ENCODE measurements at places on chromosomes 13 and 19. TPM values are rescaled to one million over a fixed set of nuclear protein-coding genes. Genes with fewer than 3 reads are reported as not detected.

Gene LGALS4
- total RNA-seq = 3.9 TPM

Gene TEX29
- total RNA-seq = not detected

Gene AKT2
- total RNA-seq = 2,376 TPM

Gene SAMD1
- 82.0 TPM for total RNA-seq

Gene CEACAM16
- not detected for total RNA-seq

Gene ZNF837
- total RNA-seq = 1.6 TPM

Gene LRRC4B
- 0.57 TPM for total RNA-seq

Gene DEDD2
- total RNA-seq = 13.2 TPM

GRCh38 chr13:33496336-33496735 is 210.8 kb upstream of the STARD13 start:
- H3K27ac ChIP-seq = no peak overlapping the region
- no peaks in the 10 kb centered on the region for H3K4me1 ChIP-seq
- H3K27me3 ChIP-seq = no peaks in the 10 kb centered on the region
- DNase-seq = no peak

DNA sequence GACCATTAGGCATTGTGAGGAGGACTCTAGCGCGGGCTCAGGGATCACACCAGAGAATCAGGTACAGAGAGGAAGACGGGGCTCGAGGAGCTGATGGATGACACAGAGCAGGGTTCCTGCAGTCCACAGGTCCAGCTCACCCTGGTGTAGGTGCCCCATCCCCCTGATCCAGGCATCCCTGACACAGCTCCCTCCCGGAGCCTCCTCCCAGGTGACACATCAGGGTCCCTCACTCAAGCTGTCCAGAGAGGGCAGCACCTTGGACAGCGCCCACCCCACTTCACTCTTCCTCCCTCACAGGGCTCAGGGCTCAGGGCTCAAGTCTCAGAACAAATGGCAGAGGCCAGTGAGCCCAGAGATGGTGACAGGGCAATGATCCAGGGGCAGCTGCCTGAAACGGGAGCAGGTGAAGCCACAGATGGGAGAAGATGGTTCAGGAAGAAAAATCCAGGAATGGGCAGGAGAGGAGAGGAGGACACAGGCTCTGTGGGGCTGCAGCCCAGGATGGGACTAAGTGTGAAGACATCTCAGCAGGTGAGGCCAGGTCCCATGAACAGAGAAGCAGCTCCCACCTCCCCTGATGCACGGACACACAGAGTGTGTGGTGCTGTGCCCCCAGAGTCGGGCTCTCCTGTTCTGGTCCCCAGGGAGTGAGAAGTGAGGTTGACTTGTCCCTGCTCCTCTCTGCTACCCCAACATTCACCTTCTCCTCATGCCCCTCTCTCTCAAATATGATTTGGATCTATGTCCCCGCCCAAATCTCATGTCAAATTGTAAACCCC is 2.8 kb upstream of the CEACAM5 start:
- no peak overlapping the region for H3K4me3 ChIP-seq
- no peaks in the 10 kb centered on the region for H3K27me3 ChIP-seq
- no peak overlapping the region for H3K27ac ChIP-seq

- no peaks in the 10 kb centered on the region for H3K36me3 ChIP-seq
- H3K27me3 ChIP-seq = no peaks in the 10 kb centered on the region
- no peak for DNase-seq
Observed at GRCh38 chr13:110396913-110397381, 89.9 kb downstream of the COL4A2 start.

- H3K27me3 ChIP-seq = no peaks in the 10 kb centered on the region
- DNase-seq = no peak
- no peaks in the 10 kb centered on the region for H3K4me1 ChIP-seq
- H3K27ac ChIP-seq = no peak overlapping the region
Observed at GRCh38 chr19:19274716-19275565, 1.8 kb upstream of the TM6SF2 start.

GRCh38 chr19:55986487-55986886 is at the start of gene NLRP5:
NLRP5 (plus strand) TSS chr19:55986775.
- no peak for DNase-seq
- H3K36me3 ChIP-seq = no peaks in the 10 kb centered on the region
- H3K4me1 ChIP-seq = no peaks in the 10 kb centered on the region
- peaks cover 10% of the 10 kb centered on the region for H3K27me3 ChIP-seq

GRCh38 chr13:26716984-26717383 is 43.6 kb downstream of the GPR12 start:
- no peak for DNase-seq
- no peaks in the 10 kb centered on the region for H3K4me1 ChIP-seq
- H3K4me3 ChIP-seq = no peak overlapping the region
- H3K36me3 ChIP-seq = no peaks in the 10 kb centered on the region
- H3K27ac ChIP-seq = no peak overlapping the region

- no peak for DNase-seq
- H3K27me3 ChIP-seq = no peaks in the 10 kb centered on the region
- H3K36me3 ChIP-seq = no peaks in the 10 kb centered on the region
- H3K4me3 ChIP-seq = no peak overlapping the region
- peaks cover under 1% of the 10 kb centered on the region for H3K4me1 ChIP-seq
Observed at GRCh38 chr19:16441661-16442162, 30.1 kb downstream of the EPS15L1 start.

DNA sequence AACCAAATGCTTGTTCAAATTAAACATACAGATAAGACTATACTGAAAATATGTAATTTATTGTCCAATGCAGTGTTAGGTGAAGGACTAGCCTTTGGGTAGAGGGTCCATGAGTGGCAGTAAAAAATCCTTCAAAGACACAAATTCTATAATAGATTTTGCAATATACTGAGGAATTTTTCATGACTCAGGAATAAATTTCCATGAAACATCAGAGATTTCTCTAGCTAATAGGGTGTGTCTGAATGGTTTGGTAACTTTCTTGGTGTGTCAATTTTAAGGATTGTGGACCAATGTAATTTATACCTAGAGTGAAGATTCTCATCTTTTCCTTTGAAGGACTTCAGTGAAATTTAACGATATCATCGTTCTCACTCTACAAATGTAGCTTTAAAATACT is 546.7 kb downstream of the SLITRK5 start:
- H3K4me3 ChIP-seq = no peak overlapping the region
- H3K4me1 ChIP-seq = no peaks in the 10 kb centered on the region
- no peak for DNase-seq
- H3K36me3 ChIP-seq = no peaks in the 10 kb centered on the region
- no peaks in the 10 kb centered on the region for H3K27me3 ChIP-seq
- no peak overlapping the region for H3K27ac ChIP-seq
